Sciatic nerve (tissue), 2 donors: ENCODE measurements at places on chromosomes 5 and 9. TPM values are rescaled to one million over a fixed set of nuclear protein-coding genes. Genes with fewer than 3 reads are reported as not detected.

DNA sequence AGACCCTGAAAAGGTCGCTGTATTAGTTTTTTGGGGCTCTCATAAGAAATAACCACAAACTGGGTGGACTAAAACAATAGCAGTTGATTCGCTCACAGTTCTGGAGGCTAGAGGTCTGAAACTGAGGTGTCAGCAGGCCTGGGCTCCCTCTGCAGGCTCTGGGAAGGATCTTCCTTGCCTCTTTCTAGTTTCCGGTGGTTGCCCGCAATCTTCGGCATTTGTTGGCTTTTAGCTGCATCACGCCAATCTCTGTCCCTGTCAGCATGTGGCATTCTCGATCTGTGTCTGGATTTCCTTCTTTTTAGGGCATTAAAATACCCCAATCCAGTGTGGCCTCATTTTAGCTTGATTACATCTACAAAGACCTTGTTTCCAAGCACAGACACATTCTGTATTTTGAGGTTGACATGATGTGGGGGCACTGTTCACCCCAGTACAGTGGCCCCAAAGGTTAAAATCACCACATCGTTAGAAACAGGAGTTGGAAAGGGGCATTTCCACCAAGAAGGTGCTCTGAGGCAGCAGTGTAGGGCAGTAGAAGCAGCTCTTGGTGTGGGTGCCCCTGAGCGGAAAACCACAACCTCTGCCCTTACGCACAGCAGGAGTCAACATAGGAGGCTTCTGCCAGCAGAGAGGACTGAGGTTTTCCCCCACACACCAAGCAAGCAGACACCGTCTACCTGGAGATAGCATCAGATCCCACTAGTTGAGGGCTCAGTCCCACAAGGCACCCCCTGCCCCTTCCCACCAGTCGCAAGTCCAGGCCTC, 13.5 kb downstream of the ZNF79 start:
- no peak for DNase-seq

The FAM151B gene
- 3.9 TPM for total RNA-seq

DNA sequence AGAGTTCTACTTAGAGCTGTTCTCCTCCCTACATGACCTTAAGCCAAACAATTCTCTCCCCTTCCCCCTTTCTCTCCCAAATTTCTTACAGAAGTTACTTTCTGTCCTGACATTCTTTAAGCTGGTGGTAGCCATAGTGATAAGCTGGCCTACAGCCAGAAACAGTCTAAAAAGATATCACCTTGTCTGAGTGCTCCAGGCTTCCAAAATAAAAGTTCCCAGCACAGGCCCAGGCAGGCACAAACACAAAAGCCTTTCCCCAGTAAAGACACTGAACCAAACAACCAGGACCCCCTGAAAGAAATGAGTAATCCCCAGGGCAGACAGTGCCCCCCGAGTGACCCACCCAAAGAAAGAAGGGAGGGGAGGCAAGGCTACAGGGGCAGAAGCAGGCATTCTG, 19.2 kb downstream of the SIL1 start:
- no peak for DNase-seq

- no peak for DNase-seq
These were observed 223.2 kb downstream of the EPB41L4A start for GRCh38 chr5:112195924-112196323.

GRCh38 chr9:129172816-129173215, 5.2 kb downstream of the IER5L start:
- no peak for DNase-seq

- no peak for DNase-seq
These were observed 22.1 kb downstream of the CPLX2 start for GRCh38 chr5:175893466-175893865.

DNA sequence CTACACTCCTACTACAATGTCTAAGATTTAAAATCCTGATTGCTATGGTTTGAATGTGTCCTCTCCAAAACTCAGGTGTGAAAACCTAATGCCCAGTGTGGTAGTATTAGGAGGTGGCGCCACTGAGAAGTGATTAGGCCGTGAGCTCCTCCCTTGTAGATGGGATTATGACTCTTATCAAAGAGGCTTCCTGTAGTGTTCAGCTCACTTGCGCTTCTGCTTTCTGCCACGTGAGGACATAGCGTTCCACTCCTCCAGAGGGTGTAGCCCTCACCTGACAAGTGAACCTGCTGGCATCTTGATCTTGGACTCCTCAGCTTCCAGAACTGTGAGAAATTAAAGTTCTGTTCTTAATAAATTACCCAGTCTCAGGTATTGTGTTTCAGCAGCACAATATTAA, 33.0 kb upstream of the WHRN start:
- no peak for DNase-seq

DNA sequence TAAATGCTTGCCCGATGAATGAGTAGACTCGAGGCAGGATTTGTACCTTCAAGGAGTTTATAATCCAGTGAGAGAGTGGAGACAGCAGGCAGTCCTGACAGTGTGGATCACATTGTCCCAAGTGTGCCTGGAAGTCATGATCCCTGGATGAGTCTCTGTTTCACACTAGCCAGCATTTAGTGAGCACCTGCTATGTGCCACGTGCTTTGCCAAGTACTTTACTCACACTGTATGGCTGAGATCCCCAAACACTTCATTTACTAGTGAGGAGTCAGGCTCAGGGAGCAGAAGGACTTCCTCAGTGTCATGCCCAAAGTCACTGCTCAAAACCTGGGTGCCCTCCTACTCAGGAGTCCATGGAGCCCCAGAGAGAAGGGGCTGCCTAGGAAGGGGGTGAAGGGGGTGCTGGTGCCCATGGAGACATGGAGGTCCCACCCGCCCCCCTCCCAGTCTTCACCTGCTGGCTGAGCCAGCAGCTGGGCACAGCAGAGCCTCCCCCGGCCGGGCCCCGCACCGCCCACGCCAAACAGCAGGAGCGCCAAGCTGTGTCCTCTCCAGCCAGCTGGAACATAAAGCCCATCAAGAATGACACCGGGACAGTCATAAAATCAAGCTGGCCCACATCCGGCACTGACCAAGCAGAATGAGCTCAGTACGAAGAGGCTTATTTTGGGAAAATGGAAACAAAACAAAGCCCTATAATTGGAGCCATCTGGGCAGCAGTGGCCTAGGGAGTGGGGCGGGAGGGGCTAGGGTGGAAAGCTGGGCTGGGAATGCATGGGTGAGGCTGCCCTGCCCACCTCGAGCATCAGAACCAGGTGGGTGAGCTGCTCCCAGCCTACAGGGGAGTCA, 10.6 kb downstream of the LAMC3 start:
- no peak for DNase-seq

The TICAM2 gene
- 5.9 TPM for total RNA-seq

The SLC36A3 gene
- total RNA-seq: not detected

DNA sequence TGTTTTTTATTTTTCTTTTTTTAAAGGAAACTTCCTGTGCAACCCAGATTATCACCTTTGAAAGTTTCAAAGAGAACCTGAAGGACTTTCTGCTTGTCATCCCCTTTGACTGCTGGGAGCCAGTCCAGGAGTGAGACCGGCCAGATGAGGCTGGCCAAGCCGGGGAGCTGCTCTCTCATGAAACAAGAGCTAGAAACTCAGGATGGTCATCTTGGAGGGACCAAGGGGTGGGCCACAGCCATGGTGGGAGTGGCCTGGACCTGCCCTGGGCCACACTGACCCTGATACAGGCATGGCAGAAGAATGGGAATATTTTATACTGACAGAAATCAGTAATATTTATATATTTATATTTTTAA, 2.1 kb downstream of the CSF2 start:
- DNase-seq: no peak

The GLRA1 gene
- total RNA-seq: not detected

GRCh38 chr5:14410068-14410393, 171.6 kb upstream of the OTULINL start:
- no peak for DNase-seq

DNA sequence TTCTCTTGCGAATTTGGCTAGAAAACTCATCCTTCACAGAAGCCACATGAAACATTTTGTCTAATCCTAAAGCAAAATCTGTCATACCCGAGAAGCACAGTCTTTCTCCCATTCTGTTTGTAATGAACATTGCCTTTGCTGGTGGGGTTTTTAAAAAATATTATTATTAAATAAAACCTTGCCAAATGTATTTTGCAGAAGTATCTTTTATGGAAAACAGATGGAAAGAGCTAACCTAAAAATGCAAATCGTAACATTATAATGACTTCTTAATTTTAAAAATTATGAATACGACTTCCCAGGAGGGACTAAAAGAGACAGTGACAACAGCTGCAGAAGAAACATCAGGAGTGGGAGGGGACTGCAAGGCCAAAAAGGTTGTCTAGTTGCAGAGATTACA, 246.3 kb upstream of the TAS2R1 start:
- no peak for DNase-seq

The PCDHB6 gene
- total RNA-seq: 2.4 TPM

The FRRS1L gene
- total RNA-seq: 12.8 TPM

The CAPSL gene
- total RNA-seq: not detected

DNA sequence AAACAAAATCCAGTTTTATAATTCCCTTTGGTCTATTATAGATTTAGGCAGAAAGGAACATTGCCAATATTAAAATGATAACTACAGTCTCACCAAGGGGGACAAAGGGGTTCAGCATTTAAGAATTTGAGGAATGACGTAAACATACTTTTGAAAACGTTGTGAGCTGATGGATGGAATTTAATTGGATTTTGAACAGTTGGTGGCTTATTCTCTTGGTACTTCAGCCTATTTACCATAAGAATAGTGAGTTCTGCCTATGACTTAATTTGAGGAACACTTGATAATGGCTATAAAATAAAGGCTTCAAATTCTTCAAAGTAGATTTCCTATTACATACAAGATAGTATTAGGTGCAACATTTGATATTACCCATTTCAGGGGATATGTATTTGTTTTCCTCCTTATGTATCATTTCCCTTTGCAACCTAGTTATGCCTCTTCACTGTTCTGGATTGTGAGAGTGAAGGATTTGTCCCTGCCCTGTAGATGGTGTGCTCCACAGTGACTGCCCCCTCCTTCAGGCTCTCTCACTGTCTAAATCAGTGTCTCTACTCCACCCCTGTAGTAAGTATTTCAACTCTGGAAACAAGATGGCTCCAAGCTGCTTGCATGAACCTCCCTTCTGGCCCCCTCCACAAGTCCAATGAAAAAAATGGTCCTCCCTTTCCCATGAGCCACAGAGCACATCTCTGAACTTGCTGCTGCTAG, 225.6 kb downstream of the ARHGEF28 start:
- no peak for DNase-seq

GRCh38 chr5:145854651-145855258, 18.1 kb downstream of the GRXCR2 start:
- no peak for DNase-seq

DNA sequence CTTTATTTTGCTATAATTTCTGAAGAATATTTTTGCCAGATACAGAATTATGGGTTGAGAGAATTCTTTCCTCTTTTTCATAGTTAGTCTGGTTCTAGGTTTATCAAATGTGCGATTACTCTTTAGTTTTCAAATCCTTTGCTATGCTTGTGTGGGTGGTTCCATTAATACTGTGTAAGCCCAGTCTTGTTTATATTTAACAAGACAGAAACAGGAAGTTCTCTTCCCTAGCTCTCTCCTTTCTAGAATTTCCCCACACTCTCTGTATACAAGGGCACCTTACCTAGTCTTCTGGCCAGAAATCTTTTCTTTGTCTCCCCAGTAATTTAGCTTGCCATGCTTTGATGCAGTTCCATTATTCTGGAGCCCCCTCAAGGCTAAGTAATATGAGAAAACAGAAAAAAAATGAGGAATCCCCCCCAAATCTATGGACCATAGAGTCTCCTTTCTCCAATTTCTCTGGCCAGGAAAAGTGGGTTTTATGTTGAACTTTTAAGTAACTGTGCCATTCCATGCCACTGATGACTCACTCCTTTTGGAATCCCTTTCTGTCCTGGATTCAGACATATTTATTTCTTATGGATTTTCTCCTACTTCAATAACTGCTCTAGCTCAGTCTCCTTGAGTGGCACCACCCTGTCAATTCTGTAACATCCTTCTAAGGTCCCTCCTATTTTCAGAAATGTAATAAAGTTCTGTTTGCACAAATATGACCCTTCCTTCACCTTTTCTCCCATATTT, 1714.1 kb downstream of the EFNA5 start:
- DNase-seq: no peak

DNA sequence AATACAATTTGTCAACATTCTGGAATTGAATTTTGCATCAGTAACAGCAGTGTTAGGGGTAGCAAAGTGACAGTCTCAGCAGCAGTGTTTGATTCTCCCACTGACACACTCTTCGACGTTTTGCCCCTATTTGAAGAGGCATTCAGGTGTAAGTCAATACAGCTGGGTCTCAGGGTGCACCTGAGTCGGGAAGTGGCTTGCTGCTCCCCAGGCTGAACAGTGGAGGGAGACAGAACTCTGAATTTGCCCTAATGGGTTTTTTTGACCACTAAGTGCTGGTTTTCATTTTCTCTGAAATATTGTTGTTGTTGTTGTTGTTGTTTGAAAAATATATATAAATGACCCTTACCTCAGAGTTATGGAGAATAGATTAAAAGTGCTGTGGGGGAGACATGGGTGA, 223.2 kb downstream of the TLR4 start:
- no peak for DNase-seq

The DNAJC21 gene
- 48.3 TPM for total RNA-seq

The TLX3 gene
- total RNA-seq: not detected

The TRIM36 gene
- total RNA-seq: 3.7 TPM

DNA sequence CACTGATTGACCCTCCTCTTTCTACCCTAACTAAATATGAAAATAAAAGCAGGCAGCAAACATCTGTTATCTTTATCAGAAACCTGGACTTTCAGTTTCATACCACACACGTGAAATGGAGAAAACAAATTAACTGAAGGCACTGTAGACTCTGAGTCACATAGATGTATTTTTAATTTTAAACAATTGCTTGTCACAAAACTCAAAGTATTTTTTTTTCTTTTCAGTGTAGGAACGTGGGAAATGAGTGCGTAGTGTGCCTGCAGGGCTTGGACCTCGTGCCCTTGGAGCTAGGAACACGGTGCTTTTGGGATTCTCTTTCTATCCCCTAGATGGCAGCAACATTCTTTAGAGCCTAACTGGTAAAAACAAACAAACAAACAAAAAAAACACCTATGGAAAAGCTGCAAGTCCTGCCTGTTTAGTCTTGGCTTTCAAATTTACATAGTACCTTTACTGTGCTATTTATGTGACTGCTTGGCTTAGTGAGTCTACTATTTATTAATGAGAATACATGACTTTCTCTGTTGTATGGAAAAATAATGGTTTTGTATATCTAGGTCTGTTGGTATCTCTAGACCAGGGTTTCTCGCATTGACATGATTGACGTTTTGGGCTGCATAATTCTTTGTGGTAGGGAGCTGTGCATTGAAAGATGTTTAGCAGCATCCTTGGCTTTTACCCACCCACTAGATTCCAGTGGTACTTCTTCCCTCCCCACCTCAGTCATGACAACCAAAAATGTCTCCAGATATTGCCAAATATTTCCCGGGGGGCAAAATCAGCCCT, 16.8 kb upstream of the ACTBL2 start:
- no peak for DNase-seq
